ENCODE measurements at places on chromosomes 13 and 19. TPM values are rescaled to one million over a fixed set of nuclear protein-coding genes. Genes with fewer than 3 reads are reported as not detected.

DNA sequence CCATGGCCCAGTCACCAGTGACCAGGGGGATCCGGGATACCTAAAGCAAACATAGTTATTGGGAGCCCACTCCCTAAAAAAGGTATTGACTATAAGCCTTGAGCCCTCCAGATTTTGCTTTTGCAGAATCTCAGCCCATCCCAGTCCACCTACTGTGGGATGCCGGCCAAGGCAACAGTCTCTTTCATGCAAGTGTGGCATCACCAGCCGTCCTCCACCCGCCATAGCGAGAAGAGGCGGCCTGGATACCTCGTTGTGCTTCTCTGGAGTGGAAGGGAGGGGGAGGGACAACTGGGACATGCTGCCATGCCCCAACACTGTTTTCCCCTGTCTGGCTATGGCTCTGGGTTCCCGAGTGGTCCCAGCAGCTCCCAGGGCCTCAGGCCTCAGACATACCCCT, 123.4 kb downstream of the DPF1 start:
- DNase-seq = no peak

- DNase-seq = peak; percentile 85
Measured at GRCh38 chr19:3618144-3618810, 8.3 kb downstream of the CACTIN start.

DNA sequence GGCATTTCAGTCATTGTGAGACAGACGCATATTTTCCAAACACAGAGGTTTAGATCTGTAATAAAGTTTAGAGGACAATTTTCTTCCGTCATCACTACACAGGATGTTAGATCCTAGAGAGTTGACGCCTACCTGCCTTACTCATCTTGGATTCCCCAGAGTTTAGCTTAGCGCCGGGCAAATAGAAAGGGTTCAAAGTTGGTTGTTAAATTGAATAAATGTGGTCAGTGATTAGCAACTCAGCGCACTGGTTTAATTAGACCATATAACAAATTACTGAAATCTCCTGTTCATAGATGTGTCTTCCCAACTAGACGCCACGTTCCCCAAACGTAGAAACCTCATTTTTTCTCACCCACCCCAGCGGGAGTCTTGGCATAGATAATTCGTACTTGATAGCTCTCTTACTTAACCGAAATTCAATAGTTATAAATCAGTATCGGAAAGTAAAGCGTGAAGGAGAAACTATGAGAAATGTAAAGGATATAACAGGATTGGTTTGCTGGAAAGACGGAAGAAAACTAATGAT, 726 bp upstream of the UFM1 start:
- peak; percentile 59 for DNase-seq

DNA sequence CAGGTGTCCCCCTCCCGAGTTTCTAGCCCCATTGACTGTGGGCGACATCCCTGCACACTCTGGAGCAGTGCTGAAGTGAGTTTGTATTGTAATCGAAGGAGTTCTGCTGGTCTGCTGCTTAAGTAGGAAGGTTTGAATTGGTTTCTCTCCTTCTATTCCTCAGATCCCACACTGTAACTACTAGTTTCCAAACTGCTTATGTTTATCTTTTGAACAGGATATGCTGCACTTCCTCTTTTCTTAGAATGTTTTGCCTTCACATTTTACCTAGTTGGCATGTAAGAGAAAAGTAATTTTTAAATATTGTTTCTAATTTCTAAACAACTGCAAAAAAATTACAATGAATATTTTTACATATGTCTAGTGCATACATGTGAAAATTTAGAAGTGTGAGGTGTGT, 511.8 kb downstream of the KLF12 start:
- DNase-seq = no peak

- no peak for DNase-seq
Measured at GRCh38 chr13:113554333-113554700, 30.2 kb upstream of the TFDP1 start.

- no peak for DNase-seq
Measured at GRCh38 chr19:49907745-49908446, 11.2 kb upstream of the IL4I1 start.

The SLC10A2 gene
- not detected for total RNA-seq

Measured in Karpas-422 (cell line).